ENCODE measurements at places on chromosomes 4 and X. TPM values are rescaled to one million over a fixed set of nuclear protein-coding genes. Genes with fewer than 3 reads are reported as not detected.

The CXorf49 gene
- total RNA-seq, result not detected

The IGBP1 gene
- total RNA-seq, result 90.2 TPM

The SORBS2 gene
- total RNA-seq, result 62.7 TPM

The ZNF674 gene
- 13.4 TPM for total RNA-seq

The SLC49A3 gene
- total RNA-seq, result 0.92 TPM

The ARHGAP4 gene
- total RNA-seq, result 11.1 TPM

The ASB5 gene
- 0.46 TPM for total RNA-seq

The PRDM8 gene
- 5.3 TPM for total RNA-seq

All from diencephalon (tissue), 1 donor.